ENCODE measurements at places on chromosomes 13 and 19.

- DNase-seq: no peak
Observed at GRCh38 chr13:94595001-94595949, 677 bp downstream of the TGDS start.

- no peak for DNase-seq
Observed at GRCh38 chr19:4414144-4414799, 11.8 kb downstream of the CHAF1A start.

GRCh38 chr19:16076958-16077611 is 790 bp downstream of the TPM4 start:
- no peak for DNase-seq

DNA sequence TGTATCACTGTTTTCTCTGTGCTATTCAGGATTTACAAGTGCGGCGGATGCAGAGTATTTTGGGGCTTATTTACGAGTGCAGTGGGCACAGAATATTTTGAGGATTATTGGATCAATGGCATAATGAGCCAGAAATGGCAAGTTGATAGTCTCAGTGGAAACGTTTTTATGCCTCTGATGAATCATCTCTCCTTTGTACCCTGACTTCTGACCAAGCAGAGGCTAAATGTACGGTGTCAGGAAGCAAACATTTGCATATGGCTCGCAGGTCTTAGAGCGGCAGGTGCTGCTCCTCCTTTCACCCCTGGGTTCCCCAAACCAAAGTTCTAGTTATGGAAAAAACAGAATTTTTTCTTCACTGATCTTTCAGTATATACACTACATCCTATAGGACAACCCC is 94.5 kb downstream of the LIG4 start:
- DNase-seq: no peak

GRCh38 chr13:109235901-109236300 is 550.5 kb downstream of the IRS2 start:
- DNase-seq: no peak

DNA sequence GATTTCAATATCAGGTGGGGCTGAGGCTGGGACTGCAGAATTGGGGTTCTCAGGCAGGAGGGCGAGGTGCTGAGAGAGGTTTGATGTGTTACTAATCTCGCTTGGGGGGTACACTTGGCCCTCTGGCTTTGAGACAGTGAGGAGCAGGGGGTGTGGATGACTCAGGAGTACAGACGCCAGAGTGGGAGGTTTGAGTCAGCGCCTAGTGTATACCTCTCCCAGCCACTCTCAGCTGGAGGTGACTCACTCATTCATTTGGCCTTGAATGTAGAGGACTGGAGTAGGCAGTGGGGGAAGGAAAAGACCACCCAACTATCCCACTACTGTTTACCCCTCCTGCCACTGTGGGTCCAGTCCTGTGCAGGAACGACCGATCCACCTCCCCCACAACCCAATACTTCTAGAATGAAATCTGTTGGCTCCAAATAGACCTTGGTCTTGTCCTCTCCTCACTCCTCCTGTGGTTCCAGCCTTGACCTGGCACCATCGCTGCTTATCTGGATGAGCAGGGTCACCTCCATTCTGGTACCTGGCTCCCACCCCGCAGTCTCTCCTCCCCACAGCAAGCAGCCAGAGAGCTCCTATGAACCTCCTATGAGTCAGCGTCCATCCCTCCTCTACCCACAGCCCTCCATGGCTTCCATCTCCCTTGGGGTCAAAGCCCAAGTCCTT is 20.1 kb upstream of the ZNRF4 start:
- DNase-seq: no peak

GRCh38 chr13:77528834-77529500 is 6.5 kb upstream of the SCEL start:
- no peak for DNase-seq

GRCh38 chr13:114134111-114134943 is 1.9 kb upstream of the RASA3 start:
- DNase-seq: no peak

- DNase-seq: no peak
Observed at GRCh38 chr13:30479883-30480219, 14.1 kb upstream of the HMGB1 start.

DNA sequence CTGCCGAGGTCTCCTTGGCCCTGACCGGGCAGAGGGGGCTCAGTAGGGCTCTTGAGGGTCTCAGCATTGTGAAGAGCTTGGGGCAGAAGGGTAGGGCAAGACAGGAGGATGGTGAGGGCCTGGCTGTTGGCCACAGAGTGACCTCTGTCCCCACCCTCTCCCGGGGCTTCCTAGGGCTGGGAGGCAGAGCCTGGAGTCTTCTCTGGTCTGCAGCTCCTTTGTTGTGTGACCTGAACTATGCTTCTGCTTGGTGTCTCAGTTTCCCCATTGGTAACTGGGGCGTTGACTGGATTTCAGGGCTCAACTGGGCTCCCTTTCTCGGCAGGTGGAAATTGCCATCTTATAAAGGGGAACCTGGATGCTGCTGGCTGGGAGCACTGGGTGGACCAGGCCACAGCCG is 30.1 kb upstream of the PEPD start:
- no peak for DNase-seq
